ENCODE measurements at places on chromosomes 11 and 22.
A peak's percentile ranks its signal among the peaks of the same experiment; 100 is the strongest.

GRCh38 chr22:49046546-49047361, 780.9 kb downstream of the BRD1 start:
- no peak for DNase-seq

DNA sequence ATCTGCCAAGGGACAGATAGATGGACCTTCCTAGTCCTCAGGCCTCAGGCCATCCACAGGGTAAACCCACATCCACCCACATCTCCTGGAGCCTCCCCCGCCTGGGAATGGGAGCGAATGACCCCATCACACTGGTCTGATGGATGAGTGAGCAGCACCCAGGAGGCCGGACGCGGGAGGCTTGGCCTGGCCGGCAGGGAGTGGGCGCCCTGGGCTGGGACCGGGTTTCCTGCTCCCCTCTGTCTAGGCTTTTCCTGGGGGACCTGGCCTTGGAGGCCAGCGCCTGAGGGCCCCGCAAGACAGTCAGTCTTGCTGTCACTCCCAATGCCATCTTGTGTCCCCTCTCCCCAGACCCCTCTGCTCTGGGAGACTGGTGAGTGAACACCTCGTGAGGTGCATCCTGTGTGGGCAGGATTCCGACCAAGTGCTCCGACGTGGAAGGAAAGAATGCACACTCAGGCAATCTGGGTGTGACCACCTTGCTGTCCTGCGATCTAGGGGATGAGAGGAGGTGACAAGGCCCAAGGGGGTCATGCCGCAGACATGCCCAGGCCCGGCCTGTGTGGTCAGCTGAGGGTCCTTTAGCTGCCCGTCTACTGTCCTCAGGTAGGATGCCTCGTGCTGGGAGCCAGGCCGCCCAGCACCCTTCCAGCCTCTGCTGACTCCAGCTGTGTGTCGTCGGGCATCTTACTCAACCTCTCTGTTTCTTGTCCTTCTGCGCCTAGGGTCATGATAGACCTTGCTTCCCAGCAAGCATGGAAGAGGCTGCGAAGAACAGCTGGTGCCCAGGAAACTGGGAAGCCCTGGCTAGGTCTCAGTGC, 26.5 kb upstream of the WNT7B start:
- DNase-seq: no peak

- DNase-seq: no peak
Observed at GRCh38 chr11:93504110-93505095, 38.8 kb downstream of the SMCO4 start.

GRCh38 chr11:32641361-32641760, 57.7 kb downstream of the EIF3M start:
- no peak for DNase-seq

GRCh38 chr11:115896084-115896483, 391.9 kb upstream of the CADM1 start:
- DNase-seq: no peak

DNA sequence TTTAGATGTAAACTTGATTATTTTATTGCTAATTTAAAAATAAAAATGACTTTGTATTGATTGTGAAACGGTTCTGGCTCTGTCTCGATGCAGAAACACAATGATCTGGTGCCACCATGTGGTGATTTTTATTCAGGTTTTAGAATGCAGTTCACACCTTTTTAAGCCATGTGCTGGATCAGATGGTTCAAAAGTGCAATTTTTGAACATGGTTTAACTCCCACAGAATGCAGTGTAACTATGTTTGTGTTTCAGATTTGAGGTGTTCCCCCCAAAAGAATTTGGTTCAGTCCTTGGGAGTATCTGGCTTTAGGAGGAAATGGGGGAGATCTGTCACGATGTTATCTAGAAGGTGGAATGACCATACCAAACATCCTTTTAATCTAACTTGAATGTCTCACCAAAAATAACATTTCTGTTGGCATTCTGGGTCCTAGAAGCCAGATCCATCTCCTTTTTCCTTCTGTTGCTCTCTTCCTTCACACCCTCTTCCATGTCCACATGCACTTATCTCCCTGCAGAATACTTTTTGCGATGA, 7.9 kb downstream of the MRPL16 start:
- DNase-seq: peak; percentile 23

- DNase-seq: no peak
Observed at GRCh38 chr22:35155403-35156025, 89.6 kb downstream of the ISX start.

- DNase-seq: no peak
Observed at GRCh38 chr11:60852117-60852981, 3.4 kb downstream of the PTGDR2 start.

- no peak for DNase-seq
Observed at GRCh38 chr11:64008914-64009633, 22.8 kb downstream of the OTUB1 start.

DNA sequence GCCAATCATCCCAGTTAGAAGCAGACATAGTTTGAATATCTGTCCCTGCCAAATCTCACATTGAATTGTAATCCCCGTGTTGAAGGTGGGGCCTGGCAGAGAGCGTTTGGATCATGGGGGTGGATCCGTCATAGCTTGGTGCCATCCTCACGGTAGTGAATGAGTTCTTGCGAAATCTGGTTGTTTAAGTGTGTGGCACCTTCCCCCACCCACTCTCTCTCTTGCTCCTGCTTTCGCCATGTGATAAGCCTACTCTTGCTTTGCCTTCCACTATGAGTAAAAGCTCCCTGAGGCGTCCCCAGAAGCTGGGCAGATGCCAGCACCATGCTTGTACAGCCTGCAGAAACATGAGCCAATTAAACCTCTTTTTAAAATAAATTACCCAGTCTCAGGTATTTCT, 5.0 kb upstream of the CCDC81 start:
- DNase-seq: no peak

DNA sequence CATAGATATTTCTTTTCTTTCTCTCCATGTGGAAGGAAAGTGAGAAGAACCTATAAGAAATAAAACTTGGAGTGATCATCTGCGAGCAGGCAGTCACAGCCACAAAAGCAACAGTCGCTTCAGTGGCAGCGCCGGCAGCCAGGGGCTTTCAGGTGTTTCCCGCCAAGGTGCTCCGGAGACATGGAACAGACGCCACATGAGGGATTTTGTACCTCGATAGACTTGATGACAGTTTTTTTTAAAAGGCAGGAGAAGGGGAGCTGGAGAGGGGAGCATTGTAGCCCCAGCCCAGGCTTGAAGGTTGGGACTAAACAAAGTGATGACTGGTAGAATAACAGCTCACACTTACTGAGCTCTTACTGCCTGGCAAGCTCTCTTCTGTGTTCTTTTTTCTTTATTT, 471.4 kb upstream of the B3GAT1 start:
- DNase-seq: no peak

DNA sequence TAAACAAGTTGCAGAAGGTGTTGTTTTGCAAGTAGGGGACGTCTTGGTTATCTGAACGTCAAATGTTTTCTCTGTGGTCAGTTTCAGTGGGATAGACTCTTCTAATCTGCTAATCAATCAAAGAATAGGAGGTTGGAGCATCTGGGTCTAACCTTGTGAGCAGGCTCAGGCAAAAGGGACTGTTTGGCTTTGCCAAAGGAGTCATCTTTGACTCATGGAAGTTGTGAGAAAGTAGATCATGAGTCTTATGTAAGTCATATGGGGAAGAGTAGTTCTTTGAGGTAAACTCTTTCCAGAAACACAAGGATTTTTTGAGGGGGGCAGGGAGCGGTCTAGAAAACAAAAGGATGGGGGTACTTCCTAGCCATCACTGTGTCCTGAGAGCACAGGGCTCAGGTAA, 27.1 kb upstream of the TOP3B start:
- DNase-seq: no peak

DNA sequence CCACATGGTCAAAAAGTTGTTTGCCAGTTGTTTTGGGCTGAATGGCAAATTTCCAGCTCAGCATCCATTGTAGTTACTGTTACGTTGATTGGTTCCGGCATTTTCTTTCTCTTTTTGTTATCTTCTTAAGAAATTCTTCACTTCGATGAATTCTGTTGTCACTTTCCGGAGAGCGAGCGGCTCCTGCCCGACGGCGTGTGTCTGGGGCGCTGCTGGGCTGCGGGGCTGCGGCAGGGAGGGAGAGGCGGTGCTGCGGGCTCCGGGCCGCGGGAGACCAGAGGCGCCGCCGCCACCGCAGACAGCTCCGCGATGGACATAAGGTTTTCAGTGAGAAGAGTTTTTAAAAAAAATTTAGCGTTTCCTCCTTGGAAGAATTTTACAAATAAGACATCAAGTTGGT, 117.4 kb downstream of the RRM1 start:
- DNase-seq: no peak

GRCh38 chr11:33063326-33063881, 24.0 kb downstream of the TCP11L1 start:
- DNase-seq: no peak

DNA sequence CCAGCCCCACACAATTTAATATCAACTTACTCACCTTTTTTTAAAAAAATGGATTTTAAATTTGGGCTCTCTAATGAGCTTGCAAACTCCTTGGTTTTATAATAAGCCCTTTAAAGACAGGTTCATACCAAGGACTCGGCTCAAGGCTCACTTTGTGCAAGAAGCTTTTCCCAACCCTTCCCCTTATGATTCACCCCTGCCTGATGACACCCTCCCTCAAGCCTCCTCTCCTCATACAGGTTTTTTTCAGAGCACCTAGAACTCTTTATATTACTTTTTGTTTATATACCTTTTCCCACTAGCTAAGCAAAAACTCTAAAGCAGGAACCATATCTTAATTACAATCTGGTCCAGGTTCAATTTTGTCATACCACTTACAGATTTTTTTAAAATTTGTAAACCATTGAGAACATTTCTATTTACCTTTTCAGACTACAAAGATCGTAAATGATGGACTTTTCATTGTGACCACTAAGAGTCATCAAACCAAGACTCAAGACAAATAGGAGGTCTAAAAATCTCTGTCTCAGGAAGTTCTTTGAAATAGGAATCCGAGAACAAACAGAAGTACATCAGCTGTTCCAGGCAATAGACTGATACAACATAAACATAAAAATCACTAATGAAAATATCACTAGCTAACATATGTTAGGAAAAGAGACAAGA, 13.1 kb upstream of the EXPH5 start:
- no peak for DNase-seq

DNA sequence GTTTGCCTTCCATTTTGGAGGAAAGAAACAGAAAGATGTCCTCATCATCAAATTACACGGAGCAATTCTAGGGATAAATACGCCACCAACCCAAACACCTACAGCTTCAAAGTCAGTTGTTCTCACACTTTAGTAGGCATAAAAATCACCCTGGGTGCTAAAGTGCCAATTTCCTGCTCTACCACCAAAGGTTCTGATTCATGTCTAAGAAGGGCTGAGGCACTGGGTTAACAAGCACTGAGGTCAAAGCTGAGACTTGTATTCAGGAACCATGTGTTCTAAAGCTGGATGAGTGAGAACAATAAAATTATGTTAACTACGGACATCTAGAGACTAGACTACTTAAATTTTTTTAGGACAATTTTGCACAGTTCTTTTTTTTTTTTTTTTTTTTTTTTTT, 127.6 kb downstream of the MPPED2 start:
- DNase-seq: no peak

- no peak for DNase-seq
Observed at GRCh38 chr11:99277281-99277680, 256.5 kb downstream of the CNTN5 start.

DNA sequence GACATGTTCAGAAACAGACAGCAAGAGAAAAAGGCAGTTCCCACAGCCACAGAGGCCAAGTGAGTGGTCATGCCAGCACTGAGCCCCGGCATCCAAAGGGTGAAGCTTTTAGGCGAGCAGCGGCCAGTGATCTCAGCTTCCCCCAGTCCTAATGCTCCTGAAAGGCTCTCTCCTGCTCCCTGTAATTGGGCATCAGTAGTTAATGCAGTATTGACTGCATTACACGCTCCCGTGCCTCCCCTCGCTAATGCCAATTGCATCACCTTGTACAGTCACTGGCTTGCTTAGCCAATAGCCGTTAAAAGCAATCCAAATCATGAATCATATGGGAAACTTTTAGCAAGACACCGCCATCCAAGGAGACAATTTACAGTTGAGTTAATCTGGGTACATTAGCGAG, 4.9 kb downstream of the LMO1 start:
- DNase-seq: no peak

- no peak for DNase-seq
Observed at GRCh38 chr22:32815943-32816342, 14.4 kb downstream of the TIMP3 start.

- DNase-seq: no peak
Observed at GRCh38 chr22:23065069-23065451, 5.3 kb upstream of the GNAZ start.

DNA sequence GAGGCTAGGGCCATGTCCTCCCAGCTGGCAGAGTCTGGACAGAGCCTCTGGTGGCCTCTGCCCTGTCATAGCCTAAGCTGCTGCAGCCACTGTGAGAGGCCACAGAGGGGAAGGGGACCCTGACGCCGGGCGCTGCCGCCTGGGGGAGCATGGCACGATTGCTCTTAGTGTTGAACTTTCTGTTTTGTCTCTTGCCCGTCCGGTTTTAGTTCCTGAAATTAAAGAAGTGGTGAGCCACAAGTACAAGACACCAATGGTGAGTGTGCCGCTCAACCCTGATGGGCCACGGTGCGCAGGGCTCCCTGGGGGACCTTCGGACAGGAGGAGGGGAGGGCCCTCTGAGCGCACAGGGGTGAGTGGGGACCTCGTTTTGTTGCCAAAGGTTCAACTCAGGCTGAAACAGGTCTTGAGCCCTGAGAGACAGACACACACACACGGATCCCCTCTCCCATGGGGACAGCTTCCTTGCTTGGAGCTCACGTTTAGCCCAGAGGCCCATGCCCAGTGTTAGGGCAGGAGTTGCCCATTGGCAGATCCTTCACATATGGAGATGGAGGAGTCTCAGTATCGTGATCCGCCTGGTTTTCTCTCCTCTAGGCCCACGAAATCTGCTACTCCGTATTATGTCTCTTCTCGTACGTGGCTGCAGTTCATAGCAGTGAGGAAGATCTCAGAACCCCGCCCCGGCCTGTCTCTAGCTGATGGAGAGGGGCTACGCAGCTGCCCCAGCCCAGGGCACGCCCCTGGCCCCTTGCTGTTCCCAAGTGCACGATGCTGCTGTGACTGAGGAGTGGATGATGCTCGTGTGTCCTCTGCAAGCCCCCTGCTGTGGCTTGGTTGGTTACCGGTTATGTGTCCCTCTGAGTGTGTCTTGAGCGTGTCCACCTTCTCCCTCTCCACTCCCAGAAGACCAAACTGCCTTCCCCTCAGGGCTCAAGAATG, 23.8 kb downstream of the MYBPC3 start:
- no peak for DNase-seq

DNA sequence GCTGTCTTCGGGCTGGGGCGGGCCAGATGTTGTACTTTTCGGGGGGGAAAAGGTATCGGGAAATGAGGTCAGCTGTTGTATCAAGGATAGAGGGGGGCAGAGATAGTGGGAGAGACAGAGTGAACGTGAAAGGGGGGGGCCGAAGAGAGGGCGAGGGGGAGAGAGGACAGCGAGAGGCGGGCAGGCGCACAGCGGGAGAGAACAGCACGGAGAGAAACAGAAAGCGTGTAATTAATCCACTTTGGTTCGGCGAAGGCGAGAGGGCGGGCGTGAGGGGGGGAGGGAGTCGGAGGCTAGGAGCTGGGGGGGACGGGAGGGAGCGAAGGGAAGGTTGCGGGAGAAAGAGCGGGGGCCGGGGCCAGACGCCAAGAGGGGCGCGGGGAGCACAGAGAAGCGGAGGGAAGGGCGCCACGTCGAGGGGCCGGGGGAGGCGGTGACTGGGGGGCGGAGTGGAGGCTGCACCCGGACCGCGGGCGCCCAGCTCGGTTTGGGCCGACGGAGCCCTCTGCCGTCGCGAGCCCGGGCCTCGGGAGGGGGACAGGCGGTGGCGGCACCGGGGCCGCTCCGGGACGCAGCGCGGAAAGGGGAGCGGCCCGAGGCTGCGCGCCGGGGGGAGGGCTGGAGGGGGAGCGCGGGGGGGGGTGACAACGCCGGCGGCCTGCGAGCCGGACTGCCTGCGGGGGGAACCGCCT, 612 bp downstream of the IGF2 start:
- DNase-seq: no peak

- DNase-seq: no peak
Observed at GRCh38 chr22:30931541-30932300, 36.9 kb downstream of the MORC2 start.
